ENCODE measurements at places on chromosomes 6 and 20. TPM values are rescaled to one million over a fixed set of nuclear protein-coding genes. Genes with fewer than 3 reads are reported as not detected.

The RBCK1 gene
- 69.5 TPM for total RNA-seq

The VSTM2L gene
- 1.9 TPM for total RNA-seq

The CDH4 gene
- 4.9 TPM for total RNA-seq

The DZANK1 gene
- 6.1 TPM for total RNA-seq

The NR2E1 gene
- total RNA-seq = not detected

The WFDC12 gene
- total RNA-seq = not detected

All from WTC11 (cell line).